ENCODE measurements at places on chromosomes 13 and 19.

DNA sequence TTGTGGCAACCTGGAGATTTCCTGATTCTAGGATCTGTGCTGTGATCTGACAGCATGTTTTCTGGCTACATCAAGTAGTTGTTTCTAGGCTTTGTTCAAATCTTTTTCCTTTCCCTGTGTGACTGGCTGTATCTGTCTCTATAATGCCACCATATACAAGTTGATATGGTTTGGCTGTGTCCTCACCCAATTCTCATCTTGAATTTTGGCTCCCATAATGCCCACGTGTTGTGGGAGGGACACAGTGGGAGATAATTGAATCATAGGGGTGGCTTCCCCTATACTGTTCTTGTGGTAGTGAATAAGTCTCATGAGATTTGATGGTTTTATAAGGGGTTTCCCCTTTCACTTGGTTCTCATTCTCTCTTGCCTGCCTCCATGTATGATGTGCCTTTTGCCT is 24.6 kb upstream of the CLDN10 start:
- DNase-seq, result no peak

DNA sequence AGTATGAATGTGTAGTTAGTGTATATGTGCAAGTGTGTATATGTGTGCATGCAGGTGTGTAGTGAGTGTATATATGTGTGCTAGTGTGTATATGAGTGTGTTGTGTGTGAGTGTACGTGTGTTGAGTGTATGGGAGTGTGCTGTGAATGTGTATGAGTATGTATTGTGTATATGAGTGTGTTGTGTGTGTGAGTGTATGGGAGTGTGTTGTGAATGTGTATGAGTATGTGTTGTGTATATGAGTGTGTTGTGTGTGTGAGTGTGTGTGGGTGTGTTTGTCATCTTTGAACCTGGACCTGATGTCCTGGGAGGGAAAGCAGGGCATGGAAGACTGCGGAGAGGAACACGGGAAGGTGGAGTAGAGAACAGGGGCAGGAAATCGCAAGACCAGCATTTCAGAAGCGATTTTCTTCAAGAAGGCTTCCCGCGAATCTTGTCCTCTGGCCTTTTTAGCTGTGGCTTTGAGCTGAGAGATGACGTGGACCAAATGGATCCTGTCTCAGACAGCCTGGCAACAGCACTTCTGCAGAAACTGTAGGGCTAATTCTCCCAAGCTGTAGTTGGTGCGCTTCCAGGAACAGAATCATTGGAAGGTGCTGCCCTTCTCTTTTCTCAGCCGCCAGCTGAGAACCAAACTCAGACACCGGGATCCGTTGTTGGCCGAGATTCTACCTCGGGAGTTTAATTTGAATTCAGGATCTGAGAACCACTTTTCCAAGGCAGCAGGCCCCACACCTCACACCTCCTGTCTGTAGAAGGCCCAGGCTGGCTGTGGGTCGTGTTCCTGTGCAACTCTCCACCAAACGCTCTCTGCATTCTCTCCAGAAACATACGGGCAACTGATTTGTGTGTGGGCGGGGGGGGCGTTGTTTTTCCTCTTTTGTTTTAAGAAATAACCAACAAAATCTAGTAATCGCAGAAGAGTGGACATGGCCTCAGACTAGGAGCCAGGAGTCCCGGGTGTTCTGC is 94.7 kb upstream of the RAP2A start:
- peak; percentile 68 for DNase-seq

GRCh38 chr13:81133066-81133465 is 792.1 kb upstream of the SPRY2 start:
- DNase-seq, result no peak

- DNase-seq, result peak; percentile 85
Measured at GRCh38 chr19:33193865-33194362, at the start of gene LRP3. Gene LRP3 (plus strand): TSS chr19:33194330. CDS start chr19:33194786, 456 bp downstream.

DNA sequence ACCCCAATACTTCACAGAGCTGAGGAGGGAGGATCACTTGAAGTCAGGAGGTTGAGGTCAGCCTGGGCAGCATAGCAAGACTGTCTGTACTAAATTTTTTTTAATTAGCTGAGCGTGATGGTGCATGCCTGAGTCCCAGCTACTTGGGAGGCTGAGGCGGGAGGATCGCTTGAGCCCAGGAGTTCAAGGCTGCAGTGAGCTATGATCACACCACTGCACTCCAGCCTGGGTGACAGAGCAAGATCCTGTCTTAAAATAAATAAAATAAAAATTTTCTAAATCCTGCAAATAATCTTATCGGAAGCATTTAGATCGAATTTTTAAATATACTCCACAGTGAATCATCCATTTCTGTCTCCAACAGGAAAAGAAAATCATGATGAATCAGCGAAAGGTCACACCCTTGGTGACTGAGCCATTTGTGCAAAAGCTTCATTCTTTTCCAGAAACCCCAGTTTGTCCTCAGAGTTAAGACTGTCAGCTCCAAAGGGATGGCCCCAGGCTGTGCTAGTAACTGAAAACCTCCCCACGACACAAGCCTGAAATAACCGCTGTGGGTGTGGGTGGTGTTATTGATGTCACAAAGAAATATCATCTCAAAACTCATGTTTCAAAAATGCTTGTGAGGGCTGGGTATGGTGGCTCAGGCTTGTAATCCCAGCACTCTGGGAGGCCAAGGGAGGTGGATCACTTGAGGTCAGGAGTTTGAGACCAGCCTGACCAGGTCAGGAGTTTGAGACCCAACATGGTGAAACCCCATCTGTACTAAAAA is 167.6 kb downstream of the PTPRS start:
- DNase-seq, result no peak

DNA sequence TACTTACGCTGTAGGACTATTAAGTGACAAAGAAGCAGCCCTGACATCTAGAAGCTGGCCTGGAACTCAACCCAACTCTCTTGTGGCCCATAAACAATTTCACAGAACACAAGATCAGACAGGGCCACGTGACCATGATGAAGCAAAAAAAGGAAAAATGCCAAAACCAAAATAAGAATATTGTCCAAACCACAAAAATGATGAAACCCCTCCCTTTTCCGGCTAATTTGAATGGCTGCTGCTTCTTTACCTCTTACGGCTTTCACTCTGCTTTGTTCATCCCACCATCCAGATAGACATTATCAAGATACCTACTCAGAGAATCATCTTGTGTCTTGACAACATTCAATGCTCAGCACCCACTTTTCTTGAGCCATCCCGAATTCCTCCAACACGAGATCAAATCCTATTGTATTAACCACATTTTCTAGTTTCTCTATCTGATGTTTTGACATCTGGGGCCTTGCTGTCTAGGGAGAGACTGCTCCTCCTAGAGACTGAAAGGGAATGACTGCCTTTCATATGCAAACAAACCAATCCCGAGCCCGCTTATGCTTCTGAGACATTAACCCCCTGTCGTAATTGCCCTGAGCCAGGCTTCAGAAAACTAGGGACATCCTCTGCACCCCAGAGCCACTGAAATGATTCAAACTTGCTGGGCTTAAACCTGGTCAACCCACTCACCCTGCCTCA is 186.3 kb downstream of the TDRD3 start:
- DNase-seq, result no peak

- no peak for DNase-seq
Measured at GRCh38 chr13:59745392-59745788, 418.3 kb downstream of the DIAPH3 start.

- DNase-seq, result no peak
Measured at GRCh38 chr13:33087091-33087490, 70.9 kb downstream of the KL start.

DNA sequence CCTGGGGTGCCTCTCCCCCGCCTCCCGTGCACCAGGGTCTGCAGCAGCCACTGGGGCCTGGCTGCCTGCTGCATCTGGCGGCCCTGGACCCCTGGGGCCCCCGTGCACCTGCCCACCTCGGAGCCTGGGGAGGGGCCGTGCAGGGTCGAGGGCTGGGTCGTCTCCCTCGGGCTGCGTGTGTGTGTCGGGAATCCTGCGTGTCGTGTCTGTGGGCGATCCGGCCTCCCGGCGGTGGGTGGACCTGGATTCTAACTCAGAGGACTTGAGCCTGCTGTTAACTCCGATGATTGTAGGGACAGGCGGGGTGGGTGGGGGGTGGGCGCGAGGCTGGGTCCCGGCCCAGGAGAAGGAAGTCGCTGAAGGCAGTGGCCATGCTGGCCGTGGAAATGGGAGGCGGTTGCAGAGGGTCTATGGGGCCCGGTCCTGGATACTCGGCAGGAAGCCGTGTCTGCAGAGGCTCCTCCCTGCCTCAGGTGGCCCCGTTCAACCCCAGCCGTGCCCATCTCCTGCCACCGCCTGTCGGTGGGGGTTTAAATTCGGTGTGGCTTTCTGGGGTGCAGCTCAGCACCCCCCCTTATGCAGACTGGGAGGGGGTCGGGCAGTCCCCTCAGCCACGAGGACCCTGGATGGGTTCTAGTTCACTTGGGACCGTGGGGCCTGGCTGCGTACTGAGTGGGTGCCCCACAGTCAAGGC is 9.4 kb upstream of the WDR18 start:
- DNase-seq, result peak; percentile 46

- no peak for DNase-seq
Measured at GRCh38 chr19:12838886-12839756, 806 bp downstream of the MAST1 start.

DNA sequence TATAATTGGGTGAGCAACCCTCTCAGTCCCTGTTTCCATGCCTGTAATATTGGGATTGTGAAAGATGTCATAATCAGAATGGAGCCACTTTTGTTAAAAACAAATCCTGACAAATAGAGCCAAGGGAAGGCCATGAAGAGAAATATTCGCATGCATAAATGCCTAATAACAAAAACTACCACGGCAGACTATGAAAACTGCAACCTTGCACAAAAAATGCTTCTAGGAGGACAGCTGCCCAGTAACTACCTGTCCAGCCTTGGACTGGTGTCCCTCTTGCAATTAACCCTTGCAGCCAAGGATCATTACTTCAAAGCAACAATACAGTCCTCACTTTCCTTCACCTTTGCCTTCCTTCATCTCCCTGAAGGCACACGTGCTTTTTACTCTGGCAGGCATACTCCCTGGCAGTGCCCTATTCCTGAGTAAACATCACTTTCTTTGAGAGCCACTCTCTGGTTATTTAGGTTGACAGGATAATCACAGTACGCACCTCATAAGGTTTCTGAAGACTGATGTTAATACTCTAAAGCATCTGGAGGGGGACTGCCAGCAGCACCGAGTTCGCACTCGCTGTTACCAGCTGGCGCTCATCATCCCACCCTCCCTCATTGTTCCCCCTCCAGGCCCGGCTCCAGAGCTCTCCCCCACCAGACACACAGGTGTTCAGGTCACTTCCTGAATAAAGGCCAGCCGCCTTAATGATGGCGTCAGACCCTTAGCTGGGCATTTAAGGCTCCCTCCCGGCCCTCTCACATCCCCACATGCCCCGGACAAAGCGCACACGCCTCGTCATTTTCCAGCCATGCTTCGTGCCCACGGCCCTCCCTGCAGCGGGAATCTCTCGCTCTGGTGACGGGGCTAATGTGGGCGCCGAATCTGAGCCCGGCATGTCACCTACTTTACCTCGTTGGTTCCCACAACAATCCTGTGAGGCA is 57.3 kb downstream of the CDADC1 start:
- no peak for DNase-seq

- DNase-seq, result no peak
Measured at GRCh38 chr19:800360-801029, 3.2 kb downstream of the PTBP1 start.

DNA sequence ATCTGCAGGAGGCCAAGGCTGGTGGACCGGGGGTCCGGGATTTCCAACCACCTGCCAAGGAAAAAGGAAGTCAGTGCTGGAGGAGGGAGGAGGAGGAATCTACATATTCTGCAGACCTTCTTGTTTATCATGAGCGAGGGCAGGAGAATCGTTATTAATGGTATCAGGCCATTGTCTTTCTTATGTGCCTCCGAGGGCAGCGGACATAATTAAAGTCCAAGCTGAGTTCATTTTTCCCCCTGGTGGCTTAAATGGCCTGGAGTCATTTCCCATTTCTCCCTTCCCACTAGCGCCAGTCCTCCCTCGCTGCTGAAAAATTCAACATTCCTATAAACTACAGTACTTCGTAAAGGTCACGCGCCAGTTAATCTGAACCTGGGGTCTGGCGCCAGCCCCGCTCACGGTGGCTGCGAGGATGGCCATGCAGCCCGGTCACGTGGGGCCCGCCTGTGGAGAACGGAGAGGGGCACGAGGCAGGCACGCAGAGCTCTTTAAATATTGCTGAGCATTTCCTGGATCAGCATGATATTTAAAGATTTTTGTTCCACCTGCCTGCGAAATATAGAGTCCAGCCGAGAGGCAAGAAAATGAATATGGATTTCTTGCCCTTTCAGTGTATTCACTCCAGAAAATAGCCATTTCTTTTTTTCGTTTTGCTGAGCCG is 85.2 kb upstream of the PCDH8 start:
- DNase-seq, result no peak

DNA sequence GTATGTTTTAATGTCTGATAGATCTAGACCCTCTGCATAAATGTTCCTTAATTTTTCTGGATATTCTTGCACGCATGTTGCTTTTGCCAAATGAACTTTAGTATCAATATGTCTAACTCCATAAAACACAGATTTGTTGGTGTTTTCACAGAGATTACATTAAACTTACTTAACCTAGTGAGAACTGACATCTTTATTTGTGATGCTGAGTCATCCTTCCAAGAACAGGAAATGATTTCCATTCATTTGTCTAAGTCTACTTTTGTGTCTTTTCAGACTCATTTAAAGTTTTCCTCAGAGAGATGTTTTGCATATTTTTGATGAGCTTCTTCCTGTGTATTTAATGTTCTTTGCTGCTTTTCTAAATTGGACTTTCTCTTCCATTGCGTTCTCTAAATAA is 184.0 kb downstream of the SLC7A1 start:
- no peak for DNase-seq

DNA sequence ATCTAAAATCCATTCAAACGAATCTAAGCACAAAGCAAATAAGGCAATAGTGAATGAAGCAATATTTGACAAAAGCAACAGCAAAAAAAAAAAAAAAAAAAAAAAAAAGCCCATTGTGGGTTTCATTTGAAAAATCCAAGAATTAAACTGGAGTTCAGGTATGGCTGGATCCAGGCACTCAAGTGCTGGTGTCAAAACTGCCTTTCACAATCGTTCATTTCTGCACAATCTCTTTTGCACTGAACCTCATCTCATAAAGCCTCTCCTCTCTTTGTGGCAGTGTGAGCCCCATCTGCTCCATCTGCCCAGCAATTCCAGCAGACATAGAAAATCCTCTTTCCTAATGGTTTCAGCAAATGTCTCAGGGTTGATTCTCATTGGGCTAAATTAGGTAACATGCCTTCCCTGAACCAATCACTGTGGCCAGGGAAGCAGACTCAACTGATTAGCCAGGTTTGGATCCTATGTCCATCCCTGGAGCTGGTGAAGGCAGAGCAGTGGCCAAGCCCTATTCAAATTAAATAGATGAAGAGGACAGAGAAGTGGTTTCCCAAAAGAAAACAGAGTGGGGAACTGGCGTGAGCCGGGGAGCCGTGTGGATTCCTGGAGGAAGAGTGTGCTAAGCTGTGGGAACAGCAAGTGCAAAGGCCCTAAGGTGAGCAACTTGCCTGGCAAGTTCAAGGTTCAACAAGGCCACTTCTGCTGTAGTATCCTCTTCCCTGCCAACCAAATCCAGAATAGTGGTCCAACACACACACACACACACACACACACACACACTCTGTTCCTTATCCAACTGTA is 1.2 kb upstream of the HIF3A start:
- no peak for DNase-seq

- no peak for DNase-seq
Measured at GRCh38 chr19:15235781-15236180, 3.5 kb upstream of the EPHX3 start.

- DNase-seq, result no peak
Measured at GRCh38 chr13:59686798-59687394, 476.8 kb downstream of the DIAPH3 start.

Data from right cardiac atrium (tissue), 5 donors.